ENCODE measurements at places on chromosomes 12 and 14.

GRCh38 chr14:75486318-75486717 lies 36.0 kb upstream of the BATF start:
- DNase-seq: no peak

GRCh38 chr14:64634558-64634957 lies 69.7 kb upstream of the PLEKHG3 start:
- no peak for DNase-seq

DNA sequence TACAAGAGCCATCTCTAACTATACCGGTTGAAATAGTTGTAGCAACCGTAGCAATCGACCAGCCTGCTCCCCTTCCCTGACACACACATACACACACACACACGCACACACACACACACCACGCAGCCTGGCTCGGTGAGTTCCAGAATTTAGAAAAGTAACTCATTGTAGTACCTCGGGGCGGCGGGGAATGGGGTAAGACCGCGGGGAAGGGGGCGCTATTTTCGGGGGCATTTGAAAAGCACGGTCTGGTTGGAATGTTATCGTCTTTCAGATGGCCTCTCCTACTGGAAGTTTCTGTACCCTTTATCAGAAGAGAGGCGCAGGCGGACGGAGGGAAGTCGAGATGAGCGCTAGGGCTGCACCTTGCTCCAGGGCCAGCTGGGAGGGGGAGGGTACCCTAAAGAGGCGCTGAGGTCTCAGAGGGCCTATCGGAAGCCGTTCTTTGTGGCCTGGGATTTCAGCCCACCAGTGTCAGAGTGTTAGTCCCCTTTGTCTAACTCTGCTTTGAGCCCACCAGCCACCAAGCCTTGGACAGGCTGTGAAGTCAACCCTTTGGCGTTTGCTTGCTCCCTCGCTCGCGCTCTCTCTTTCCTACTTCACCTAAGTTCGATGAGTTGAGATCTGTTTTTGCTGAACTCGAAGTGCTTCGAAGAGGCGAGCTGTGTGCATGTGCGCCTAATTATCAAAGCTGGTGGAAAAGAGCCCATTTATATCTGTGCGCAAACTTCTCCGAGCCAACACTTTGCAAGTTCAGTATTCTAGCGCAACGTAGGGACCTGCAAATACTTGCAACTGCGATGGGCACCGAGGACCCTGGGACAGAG lies 837 bp downstream of the COL2A1 start:
- no peak for DNase-seq

- peak; percentile 49 for DNase-seq
These were observed 15.6 kb downstream of the ACVRL1 start for GRCh38 chr12:51922762-51923505.

- DNase-seq: peak; percentile 41
These were observed 797.1 kb downstream of the NRXN3 start for GRCh38 chr14:78967111-78967809.

DNA sequence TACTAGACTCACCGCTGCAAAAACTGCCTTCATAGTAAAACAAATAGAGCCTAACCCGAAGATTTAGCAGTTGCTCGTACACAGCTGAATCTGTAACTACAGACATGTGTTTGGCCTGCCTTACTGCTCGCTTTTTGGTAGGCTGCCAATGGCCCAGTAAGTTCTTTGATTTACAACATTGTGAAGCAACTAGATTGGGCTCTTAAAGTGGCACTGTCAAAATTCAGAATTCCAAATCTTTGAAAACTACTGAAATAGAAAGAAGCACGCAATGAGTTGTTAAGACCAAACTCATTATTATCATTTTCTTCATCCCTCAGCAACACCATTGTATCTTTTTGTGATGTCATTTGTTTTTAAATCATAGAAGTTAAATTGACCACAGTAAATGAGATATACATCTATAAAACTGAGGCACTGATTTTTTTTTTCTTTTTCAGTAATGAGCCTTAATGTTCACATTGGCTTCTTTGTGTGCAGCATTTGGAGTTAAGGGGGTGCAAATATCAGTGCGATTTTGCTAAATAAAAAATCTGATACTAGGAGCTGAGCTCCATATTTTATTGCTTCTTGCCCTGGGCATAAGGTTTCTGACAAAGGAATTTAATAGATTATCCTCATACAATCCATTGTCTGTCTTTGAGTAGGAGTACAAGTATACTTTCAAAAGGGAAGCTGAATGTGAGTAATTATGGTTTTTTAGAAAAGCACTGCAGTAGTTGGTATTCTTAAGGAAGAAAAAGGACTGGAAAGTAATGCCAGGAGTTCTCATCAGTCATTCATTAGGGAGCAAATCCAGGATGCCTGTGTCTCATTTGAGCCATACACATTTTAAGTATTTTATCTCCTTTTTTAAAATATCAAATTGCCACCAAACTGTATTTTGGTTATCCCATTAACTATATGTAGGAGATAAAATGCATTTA lies 138.5 kb downstream of the KICS2 start:
- DNase-seq: peak; percentile 90

DNA sequence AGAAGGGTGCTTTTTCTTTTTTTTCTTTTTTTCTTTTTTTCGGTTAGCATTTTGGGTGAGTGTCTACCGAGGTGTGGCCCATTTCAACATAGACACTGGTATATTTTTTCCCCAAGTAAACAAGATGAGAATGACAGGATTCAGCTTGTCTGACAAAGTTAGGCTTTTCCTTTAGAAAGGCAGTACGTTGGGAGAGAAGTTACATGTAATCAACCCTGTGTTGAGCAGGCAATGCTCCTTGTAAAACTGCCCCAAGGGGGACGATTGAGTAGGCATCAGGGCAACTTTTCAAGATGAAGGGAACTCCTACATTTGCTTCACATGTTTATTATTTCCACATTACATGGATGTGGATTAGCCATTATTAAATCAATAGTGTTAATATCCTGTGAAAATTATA lies 1.7 kb downstream of the EMP1 start:
- DNase-seq: no peak

DNA sequence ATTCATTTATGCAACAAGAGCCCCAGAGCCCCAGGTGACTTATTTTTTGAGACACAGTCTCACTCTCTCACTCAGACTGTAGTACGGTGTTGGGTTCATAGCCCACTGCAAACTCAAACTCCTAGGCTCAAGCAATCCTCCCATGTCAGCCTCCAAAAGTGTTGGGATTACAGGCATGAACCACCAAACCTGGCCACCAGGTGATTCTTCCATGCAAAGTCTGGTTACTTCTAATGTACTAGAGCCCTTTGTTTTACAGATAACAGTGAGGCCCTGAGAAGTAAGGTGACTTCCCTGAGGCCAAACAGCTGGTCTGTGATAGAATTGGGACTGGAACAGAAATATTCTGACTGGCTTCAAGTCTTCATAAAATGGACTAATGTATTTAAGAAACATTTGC lies 10.0 kb upstream of the KCNK10 start:
- no peak for DNase-seq

DNA sequence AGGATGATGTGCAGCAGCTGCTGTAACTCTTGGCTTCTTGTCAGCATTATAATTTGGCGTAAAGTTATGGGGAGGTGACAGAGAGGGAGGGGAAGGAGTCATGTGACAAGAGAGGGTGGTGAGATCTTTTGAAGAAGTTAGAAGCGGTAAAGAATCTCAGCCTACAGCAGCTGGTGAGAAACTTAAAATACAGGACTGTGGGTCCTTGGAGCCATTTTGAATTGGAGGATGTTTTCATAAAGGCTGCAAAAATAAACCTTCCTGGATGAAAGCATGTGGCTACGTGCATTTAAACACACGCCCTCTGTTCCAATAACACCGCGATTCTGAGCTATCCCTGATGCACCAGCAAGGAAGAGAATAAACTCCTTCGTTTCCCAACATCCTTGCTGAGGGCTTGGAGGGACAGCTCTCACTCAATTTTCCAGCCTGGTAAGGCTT lies 133.7 kb downstream of the TMEM30B start:
- DNase-seq: peak; percentile 44

DNA sequence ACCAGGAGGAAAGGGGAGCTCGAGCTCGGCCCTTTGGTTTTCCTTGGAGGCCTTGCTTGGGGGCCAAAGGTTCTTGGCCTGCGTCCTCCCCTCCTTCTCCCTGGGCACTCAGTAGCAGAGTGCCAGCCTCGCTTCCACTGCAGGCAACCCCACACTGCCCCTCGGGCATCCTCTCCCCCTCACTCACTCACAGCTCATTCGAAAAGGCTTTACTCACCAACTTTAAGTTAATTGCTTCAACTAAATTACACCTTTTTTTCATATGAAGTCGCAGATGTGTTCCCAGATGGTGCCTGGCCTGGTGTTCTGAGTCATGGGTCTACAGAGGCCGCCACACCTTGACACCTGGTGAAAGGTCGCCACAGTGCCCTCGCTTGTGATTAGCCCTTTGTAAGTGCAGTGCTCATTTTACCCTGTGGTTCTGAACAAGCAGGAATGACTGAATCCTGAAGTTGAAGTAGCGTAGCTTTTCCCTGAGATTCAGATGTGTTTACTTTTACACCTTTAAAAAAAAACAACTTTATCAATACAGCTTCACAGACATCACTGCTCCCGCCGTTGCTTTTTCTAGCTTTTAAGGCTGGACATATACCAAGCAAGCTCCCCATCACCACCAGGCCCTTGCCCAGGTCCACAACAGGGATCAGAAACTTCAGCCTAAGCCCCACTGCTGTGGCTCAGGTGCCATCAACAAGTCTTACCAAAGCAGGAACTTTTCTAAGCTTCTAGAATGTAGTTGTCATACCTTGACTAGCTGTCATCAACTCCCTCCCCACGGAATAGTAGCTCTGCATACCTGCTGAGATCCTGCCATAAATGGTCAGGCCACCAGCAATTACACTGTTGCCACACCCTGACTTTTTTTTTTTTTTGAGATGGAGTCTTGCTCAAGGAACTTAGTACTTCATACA lies 20.3 kb upstream of the ADIPOR2 start:
- no peak for DNase-seq

All from fibroblast of skin of left biceps (primary cell).